ENCODE measurements at places on chromosomes 16 and 17.

- no peak for DNase-seq
Measured at GRCh38 chr17:6487251-6488007, 43.2 kb downstream of the PIMREG start.

DNA sequence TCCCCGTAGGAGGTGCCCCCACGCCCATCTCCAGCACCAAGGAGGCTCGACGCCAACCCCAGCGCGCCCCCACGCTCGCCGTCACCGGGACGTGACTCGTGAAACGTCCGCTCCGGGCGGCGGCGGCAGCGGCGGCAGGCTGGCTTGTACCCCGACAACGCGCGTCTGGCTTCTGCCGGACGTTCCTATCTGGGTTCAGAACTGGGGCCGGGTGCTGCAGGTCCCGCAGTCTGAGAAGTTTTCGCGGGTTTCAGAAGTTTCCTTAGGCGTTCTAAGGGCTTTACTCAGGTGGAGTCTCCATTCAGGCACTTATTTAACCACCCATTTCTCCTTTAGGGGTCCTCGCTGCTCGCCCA, 672 bp upstream of the ALKBH5 start:
- DNase-seq: peak; percentile 77

- DNase-seq: no peak
Measured at GRCh38 chr16:70746040-70746707, 54.8 kb downstream of the VAC14 start.

GRCh38 chr16:65196420-65197075, 74.7 kb upstream of the CDH11 start:
- no peak for DNase-seq

- no peak for DNase-seq
Measured at GRCh38 chr17:50768346-50768761, 1.0 kb upstream of the ANKRD40CL start.

- DNase-seq: no peak
Measured at GRCh38 chr16:27318392-27319256, 4.8 kb downstream of the IL4R start.

- DNase-seq: no peak
Measured at GRCh38 chr16:23575834-23576233, 18.3 kb downstream of the UBFD1 start.

Data from D341Med (cell line).